Jurkat, Clone E6-1 (cell line): ENCODE measurements at places on chromosomes 11 and 22.
A peak's percentile ranks its signal among the peaks of the same experiment; 100 is the strongest.

- no peak for DNase-seq
Measured at GRCh38 chr11:95252586-95252985, 21.6 kb upstream of the SESN3 start.

GRCh38 chr22:30694171-30694639 lies 469 bp upstream of the OSBP2 start:
- DNase-seq, result no peak

- DNase-seq, result no peak
Measured at GRCh38 chr11:73324665-73325035, 16.6 kb downstream of the ARHGEF17 start.

- no peak for DNase-seq
Measured at GRCh38 chr11:77470504-77470903, 3.4 kb downstream of the PAK1 start.

DNA sequence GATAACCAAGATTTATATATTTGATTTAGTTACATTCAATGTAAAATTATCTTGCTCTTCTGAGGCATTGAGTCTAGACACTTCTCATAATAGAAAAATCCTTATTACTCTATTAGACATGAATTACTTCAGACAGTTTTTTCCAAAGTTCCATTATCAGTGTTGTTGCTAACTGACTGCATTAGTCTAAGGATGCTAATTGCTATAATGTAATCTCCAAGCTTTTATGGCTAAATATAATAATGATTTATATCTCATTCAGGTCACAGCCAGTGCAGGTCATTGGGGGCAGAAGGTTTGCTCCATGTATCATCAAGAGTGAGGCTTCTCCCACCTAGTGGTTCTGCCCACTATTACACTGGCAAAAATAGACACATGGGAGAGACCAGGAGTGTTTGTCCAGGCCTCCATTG lies 377.2 kb upstream of the DDI1 start:
- DNase-seq, result no peak

DNA sequence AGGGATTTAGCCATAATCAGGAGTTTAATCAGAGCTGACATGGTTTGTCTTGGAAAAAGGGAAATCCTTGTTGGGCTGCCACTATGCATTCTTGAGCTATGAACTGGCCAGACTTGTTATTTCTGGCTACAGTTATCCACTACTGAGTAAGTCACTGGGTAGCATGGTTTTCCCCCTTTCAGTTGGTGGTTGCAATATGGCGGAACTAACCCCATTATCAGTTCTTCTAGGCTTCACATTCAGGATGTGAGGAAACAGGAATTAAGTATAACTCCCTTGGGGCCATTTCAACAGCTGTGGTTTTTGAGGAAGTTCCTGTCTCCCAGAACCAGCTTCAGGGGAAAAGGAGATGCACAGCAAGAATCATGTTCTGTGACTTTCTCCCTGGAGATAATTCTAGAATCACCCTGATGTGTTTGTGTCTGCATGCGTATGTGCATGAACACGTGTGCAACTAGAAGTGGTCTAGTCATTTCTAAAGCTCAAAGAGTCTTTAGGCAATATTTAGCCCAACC lies 103.0 kb upstream of the CD44 start:
- no peak for DNase-seq

DNA sequence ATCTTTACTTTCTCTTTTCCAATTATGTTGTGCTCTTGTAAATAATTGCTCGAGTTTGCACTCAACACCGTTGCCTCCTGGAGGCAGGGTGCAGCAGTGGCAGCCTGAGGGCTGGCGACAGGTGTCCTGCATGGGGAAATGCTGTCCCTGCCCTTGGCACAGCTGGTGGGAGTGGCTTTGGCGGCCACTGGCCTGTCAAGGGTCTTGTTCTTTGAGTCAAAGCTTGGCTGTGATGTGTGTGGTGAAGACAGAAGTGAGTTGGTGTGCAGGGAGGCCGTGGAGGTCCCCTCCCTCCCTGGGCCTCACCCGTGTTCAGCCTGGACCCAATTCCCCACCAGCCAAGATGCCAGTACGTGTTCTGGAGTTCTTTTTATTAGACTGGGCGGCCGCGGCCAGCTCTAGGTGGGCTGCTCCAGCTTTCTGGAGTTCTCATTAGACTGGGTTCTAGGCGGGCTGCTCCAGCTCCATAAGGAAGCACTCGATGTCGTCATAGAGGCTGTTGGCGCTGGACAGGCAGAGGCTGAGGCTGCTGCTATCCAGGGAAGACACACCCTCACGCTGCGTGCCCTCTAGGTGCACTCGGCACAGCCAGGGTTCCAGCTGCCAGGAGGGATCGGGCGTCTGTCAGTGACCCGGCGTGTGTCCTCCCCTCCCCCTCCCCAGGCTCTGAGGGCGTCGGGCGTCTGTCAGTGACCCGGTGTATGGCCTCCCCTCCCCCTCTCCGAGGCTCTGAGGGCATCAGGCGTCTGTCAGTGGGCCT lies 3.4 kb downstream of the IRF7 start:
- no peak for DNase-seq

DNA sequence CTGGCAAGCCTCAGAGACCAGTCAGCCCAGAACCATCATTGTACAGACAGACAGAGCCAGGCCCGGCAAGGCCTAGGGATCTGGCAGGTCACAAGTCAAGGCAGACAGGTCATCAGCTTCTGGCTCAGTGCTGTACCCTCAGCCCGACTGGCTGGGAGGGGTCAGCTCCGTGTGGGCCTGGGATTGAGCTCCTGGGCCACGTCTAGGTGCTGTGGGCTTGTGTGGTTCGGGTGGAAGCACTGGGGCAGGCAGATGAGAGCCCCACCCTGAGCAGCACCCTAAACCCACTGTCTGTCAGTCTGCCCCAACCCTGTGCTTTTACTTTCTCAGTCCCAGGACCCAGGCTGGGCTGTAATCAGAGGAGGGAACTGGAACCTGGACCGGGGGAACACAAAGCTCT lies 26.9 kb upstream of the P2RY2 start:
- DNase-seq, result no peak

GRCh38 chr22:28137036-28137435 lies 218.0 kb upstream of the PITPNB start:
- no peak for DNase-seq

DNA sequence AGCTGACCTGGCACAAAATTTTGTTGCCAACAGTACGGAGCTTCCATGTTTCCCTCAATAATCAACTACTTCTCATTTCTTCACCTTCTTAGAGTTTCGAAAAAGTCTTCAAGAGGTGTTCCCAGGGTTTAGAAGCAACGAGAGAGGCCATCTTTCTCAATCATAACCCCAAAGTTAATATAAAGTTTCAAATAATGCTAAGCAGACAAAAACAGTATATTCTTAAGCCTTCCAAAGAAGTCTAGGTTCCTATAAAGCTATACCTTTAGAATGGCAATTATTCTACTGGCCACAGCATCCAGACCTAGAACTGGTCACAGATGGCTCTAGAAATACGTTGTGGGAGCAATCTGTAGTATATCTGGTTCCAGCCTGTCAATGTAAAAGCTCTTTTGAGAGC lies 16.9 kb downstream of the DDX6 start:
- DNase-seq, result no peak

DNA sequence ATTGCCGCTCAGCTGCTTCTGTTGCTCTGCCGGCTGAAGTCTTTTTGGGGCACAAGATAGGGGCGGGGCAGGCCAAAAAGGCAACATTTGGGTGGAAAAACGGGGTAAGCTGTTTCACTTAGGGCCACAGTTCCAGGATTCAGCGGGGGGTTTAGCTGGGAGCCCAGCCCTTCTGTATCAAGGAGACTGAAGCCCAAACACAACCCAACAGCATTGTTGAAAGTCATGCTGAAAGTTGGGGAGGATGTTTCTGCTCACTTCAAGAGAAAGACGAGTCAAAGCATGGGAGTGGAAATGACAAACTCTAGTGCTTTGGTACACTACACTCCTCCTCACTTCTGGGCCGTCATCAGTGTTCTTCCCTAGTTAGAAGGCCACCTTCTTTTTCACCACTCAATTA lies 56.1 kb upstream of the GNAZ start:
- no peak for DNase-seq

DNA sequence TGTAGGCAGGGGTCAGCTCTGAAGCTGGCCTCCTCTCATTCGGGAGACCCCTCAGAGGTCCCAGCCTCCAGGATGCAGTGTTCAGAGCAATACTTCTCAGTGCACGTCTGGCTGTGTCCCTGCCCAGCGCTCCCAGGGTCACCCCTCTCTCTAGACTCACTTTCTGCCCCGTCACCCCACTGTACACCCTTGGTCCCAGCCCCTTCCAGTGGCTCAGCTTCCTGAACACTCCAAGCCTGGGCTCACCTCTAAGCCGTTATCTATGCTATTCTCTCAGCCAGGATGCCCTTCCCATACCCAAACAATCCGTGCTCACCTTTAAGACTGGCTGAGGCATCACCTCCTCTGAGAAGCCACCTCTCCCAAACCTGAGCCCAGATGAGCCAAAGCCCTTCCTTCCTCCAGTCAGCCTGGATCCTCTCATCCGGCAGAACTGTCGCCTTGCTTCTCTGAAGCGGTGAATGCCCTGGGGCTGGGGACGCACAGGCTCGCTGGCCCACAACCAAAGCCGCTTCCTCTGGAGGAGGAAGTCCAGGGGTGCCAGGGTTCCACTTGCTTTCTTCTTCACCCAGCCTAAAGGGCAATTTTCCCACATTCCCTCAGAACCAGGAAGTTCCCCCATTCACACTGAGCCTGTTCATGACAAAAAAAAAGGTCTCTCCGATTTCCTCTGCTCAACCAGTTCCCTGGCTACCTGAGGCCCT lies 13.7 kb upstream of the CDKN1C start:
- DNase-seq, result no peak

DNA sequence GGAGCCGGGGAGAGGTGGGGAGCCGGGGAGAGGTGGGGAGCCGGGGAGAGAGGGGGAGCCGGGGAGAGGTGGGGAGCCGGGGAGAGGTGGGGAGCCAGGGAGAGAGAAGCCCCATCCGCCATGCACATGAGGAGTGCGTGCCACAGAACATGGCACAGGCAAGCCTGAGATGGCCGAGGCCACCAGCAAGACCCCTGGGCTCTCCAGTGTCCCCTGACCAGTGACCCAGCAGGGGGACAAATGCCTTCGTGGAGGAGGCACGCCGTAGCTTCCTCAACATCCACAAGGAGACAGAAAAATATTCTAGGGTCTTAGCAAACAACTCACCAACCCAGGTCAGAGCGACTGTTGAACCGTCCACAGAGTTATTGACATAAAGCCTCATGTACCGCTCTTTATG lies 618.8 kb downstream of the TBC1D22A start:
- DNase-seq, result no peak

DNA sequence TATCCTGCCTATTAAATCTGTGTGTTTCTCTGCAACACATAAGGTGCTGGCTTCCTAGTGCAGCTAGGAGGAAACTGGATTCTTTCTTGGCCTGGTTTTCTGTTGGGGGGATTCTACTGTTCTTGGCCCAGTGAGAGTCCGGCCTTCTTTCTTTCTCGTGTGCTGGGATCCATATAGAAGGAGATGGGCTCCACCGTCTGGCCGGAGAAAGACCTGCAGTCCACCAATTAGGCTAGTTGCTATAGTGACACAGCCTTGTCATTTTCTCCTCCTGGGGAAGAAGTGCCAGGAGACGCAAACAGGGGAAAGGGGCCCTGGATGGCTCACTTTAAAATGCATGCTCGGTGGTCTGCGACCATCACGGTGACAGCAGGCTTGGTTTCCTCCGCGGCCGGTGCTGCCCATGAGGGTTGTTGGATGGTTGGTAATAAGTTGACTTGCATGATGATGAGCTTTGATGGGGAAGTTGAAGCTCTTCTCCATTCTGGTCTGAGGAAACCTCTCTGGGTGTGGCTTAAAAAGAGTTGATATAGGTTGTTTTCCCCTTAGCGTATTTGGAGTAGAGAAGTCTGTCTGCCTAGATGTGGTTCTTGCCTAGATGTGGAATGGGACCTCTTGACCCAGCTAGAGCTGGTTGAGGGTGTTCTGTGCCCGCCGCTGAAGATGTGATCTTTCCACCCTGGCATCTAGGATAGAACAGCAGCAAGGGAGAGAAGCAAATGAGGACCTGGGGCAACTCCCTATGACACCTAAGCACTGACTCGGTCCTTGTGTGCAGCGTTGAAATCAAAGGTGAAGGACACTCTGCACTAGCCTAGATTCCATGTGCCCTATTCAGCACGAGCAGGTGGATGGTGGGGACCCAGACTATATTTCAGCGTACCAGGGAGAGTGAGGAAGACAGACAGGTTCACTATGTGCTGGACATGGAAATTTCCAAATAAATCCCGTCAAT lies 1335.0 kb downstream of the BRD1 start:
- DNase-seq, result peak; percentile 22

DNA sequence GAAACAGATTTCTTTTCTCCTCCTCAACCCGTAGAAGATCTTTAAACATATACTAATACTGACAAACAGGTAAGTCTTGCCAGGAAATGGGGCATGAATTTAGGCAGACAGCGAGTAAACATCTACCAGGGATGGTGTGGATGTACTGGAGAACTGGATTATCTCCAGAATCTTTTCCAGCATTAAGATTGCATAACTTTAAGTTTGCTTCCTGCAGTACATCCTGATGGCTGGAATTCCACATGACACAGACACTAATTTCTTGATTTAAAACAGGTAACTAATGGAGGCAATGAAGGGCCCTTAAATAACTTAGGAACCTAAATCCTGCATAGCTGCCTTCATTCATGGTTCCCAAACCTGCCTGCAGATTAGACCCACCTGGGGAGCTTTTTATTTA lies 40.7 kb downstream of the JHY start:
- no peak for DNase-seq

DNA sequence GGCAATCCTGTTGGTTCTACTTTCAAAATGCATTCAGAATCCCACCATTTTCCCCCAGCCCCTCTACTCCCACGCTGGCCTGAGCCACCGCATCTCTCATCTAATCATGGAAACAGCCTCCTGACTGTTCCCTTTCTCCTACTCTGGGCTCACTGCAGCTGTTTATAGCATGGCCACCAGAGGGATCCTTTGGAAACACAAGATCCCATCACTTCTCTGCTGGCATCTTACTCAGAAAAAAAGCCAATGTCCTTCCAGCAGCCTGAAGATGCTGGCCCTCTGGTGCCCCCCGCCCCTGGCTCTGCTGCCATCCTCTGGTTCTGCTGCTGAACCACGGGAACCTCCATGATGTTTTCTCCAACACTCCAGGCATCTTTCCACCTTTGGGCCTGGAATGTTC lies 11.1 kb downstream of the MS4A8 start:
- no peak for DNase-seq

DNA sequence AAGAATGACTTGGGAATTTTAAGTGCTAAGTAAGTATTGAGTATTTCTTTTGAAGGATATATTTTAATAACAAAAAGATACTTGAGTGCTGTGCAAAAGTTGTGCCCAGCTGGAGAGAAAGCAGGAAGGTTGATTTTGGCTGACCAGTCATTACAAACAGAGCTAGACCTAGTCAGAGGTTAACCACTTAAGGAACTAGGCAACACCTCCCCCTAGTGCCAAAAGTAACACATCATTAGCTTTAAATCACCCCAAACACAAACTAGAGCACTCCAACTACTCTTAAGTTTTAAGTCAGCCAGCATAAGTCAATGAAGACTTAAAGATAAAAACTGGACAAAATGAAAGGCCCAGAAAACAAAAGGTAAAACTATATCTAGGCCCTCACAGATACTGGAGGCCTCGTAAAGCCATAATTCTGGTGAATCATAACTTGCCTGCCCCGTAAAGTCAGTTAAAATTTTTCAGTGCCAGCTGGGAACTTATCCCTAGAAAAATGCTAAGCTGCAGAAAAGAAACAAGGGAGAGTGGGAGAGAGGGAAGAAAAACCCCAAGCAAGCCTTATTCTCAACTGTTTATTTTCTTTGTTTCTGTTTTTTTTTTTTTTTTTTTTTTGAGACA lies 4.6 kb downstream of the TMEM9B start:
- DNase-seq, result peak; percentile 68

GRCh38 chr11:128765571-128766549 lies 72.0 kb downstream of the FLI1 start:
- DNase-seq, result no peak
